Stimulated activated CD4-positive, alpha-beta T cell treated with anti-CD3 and anti-CD28 coated beads, Interleukin-12 subunit alpha, Interleukin-12 subunit beta, amount 100 ng/mL, for 24 hours (primary cell): ENCODE measurements at places on chromosomes 16 and 17.

DNA sequence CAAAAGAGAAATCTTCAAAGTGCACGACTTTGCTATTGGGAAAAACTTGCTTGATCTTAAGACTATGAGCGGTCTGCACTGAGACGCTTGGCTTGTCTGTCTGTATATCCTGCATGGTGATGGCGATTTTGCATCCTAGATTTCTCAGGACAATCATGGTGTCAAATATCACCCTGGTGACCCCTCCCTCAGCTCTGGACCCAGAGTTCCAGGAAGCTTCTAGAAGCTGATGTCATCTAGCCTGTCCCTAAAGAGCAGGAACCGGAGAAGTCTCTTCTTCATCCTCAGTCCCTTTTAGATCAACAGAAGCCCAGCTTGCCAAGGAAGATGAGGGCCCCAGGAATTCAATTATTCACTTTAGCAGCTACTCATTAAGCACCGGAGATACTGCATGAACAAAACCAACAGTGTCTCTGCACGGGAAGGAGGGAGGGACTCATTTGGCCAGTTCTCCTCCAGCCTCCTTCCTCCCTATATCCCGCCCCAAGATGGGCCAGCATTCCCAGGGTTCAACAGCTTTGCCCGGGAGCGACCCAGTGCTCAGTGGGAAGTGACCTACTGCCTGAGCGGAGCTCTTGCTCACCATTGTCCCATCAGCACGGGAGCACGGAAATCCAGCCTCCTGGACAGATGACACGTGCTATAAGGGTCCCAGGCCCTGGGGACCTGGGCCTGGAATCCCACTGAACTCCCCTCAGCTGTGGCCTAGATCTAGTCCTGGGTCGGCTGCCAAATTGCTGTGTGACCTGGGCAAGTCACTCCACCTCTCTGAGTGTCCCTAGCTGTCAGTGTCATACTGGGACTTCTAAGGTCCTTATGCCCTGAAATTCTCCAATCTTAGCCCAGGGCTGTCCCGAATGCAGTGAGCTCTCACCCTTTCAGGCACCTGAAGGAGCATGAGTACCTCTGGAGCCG is 3.8 kb downstream of the EMP2 start:
- DNase-seq = no peak

GRCh38 chr16:17567455-17567854 is 96.7 kb upstream of the XYLT1 start:
- no peak for DNase-seq

GRCh38 chr16:7013990-7014389 is 318.7 kb upstream of the RBFOX1 start:
- DNase-seq = no peak

DNA sequence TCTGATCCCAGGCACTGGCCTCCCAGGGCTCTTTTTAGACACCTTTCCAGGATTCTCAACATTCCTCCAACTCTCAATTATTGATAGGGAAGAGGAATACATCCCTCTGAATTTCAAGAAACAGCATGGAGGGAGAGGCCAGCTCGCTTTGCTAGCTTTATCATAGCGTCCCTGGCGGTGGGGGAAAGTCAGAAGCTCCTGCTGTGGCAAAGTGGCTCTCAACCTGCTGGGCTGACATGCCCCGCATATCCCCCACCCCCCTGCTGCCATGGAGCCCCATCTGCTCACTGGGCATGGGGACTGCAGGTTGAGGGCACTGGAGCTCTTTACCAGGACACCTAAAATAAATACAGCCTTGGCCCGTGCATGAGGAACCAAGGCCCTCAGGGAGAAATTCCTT is 140.3 kb downstream of the SLC39A11 start:
- DNase-seq = no peak

DNA sequence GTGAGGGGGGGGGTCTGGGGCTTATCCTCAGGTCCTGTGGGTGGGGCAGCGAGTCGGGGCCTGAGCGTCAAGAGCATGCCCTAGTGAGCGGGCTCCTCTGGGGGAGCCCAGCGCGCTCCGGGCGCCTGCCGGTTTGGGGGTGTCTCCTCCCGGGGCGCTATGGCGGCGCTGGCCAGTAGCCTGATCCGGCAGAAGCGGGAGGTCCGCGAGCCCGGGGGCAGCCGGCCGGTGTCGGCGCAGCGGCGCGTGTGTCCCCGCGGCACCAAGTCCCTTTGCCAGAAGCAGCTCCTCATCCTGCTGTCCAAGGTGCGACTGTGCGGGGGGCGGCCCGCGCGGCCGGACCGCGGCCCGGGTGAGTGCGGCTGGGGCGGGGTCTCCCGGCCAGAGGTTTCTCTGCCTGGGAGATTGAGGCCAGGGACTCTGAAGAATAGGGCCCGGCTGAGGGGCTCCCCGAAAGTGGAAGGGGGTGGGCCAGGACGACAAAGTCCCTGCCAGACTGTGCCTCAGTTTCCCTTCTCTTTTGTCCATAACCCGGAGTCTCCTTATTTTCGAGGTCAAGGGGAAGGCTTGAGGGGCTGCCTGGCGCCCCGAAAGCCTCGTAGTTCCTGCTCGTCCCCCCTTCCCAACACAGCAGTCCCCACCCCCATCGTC is at the start of gene FGF11:
FGF11 (plus strand) TSS at position 51 of the 651 bp plus-strand sequence; CDS start at position 160, 109 bp downstream.
- DNase-seq = no peak

- DNase-seq = peak; percentile 90
Observed at GRCh38 chr16:67017810-67018488, 11.0 kb upstream of the CBFB start.

GRCh38 chr16:2032285-2033056 is 5.8 kb downstream of the NHERF2 start:
- no peak for DNase-seq

DNA sequence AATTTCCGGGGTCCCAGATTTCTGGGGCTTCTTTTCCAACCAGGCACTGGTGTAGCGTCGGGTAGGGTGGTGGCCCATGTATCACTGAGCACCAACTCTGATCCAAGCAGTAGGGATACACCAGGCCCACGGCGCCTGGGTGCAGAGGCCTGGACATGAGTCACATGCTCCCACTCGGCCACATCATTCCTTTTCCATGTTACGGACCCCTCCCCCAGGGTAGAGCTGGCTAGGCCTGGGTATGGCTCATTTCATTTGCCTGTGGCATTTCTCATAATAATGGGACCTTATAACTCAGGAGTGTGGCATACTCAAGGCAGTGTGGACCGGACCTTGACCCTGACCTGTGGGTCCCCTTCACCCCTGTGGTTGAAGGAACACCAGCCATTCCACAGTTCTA is 18.0 kb upstream of the NDRG4 start:
- DNase-seq = no peak

- DNase-seq = no peak
Observed at GRCh38 chr17:29376667-29377270, 13.4 kb upstream of the TAOK1 start.

DNA sequence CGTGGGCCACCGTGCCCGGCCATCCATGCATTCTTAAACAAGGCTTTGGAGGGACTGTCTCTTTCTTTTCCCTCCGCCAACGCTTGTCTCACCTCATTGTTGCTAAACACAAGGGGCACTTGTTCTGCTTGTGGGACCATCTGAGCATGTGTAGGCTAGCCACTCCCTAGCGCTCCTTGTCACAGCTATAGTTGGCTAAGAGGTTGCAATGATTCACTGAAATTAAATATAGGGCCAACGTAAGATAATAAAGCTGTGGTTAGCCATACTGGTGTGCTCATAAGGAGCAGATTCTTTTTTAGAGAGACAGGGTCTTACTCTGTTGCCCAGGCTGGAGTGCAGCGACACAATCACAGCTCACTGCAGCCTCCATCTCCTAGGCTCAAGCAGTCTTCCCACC is 41.2 kb downstream of the KIAA0513 start:
- no peak for DNase-seq

DNA sequence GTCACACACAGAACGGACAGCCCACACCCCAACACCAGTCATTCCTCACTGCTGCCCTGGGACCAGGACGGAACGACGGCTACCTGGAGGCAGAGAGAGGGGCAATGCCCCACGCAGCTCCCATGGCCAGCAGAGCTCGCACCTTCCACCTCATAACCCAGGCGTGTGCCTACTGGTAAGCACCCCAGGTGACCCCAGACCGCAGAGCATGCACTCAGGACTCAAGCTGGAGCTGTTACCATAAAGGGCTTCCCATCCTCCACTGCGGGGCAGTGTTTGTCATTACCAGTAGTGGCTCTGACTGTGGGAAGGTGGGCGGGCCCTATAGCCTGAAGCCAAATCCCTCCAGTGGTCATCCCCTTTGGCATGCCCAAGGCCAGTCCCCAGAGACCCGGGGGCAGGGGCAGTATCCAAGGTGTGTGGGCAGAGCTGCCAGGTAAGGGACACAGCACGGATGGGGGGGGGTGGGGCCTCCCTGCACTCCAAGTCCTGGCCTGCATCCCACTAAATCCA is 4.7 kb upstream of the BCAR1 start:
- DNase-seq = no peak

- no peak for DNase-seq
Observed at GRCh38 chr17:47117386-47117785, 71.7 kb downstream of the CDC27 start.

DNA sequence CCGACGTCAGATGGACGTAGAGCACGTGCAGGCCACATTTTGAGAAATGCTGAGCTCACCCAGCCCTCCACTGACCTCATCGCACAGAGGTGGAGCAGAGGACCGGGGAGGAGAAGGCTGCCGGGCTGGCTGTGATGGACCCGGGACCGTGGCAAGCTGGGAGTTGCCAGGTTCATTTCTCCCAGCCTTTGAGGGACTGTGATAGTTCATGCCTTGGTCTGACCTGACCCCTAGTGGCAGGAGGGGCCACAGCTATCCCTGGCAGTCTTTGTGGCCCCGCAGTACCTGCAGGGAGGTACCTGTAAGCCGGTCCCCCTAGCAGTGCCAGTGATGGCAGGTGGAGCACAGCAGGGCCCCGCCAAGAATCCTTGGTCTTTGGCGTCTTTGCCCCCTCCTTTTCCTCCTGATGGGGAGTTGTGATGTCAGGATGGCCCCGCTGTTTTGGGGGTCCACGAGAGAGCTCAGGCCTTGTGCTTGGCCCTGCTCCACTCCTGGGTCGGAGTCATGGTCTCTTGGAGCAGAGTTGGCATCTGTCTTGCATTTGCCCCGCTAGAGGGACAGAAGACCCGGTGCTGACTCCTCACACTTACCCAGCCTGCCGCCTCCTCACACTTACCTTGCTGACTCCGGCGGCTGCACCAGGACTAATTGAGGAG is 50.4 kb downstream of the OR1D5 start:
- peak; percentile 13 for DNase-seq
